Stimulated activated CD4-positive, alpha-beta T cell treated with anti-CD3 and anti-CD28 coated beads, Interleukin-2, amount 100 ng/mL, for 4 hours (primary cell): ENCODE measurements at places on chromosomes 2 and 18.

DNA sequence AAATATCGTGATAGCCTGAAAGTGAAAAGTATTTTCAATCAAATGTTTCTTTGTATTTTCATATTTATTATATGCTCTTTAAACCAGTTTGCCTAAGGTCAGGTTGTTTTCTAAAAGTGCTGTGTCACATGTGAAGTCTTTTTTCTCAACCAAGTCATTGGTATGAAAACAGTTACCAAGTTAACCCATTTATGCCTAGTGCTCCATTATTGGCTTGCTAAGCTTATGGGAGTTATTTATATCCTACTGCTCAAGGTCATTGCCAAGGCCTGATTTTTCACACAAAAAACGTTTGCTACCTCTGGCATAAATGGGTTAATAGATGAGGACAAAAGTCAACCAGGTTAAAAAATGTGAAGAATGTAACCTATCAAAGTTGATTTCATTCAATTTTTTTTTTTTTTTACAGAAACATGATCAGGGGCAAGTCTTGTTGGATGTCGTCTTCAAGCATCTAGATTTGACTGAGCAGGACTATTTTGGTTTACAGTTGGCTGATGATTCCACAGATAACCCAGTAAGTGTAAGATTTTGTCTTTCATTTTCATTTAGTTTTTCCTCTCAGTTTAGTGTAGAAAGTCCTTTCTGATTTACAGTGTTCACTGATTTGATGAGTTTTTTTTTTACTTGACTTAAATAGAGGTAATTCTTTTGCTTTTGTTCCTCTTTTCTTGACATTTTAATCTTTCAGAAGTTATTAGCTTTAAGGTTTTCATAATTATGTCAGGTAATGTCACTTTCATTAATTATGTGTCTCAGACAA is 102.6 kb downstream of the PTPN4 start:
- DNase-seq: no peak

DNA sequence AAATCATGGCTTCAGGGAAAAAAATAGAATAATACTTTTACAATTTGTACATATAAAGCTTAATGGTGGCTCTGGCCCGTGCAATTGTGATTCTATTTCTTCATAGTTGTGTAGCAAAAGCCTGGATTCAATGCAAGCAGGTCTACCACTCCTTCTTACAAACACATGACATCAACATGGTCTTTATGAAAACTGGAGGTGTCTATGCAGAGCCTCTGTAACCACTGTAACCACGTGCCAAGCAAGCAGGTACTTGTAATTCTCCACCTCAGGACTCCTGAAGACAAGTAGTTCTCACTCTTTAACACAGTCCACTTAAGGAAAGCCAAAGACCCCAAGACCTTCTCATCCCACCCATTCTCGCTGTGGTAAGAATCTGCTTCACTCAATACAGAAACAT is 62.6 kb downstream of the METTL4 start:
- DNase-seq: no peak

GRCh38 chr2:232903989-232904388 is 33.9 kb downstream of the SNORC start:
- DNase-seq: no peak

- no peak for DNase-seq
These were observed 269.3 kb upstream of the MYT1L start for GRCh38 chr2:2600366-2600765.

DNA sequence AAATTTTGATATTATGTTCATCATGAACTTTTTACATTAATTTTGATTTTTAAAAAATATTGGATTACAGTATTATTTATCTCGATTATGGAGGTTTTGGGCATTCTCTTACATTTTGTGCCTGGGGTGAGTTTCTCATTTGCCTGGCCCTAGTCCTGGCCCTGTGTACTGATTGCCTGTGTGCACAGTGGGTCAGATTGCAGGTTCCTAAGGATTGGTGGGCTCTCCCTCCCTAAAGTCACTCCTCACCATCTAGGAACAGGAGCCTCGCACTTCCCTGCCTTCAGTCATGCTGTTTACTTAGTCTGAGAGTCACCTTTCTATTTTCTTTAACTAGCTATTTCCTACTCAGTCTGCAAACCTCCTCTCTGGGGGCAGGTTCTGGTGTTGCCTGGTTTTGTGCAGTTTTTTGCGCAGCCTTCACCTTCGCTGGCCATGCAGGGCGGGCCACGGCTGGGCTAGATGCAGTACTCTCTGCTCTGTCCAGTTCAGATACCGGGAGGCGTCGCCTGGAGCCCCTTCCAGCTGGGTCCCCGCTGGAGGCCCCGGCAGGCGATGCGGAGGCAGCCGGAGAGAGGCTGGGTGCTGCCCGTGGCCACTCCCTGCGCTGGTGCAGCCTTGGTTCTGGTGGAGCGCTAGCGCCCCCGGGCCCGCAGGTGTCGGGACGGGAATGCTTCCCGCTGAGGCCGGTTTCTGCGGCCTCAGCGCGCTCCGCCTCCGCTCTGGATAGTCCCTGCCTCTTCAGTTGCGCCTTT is 23.3 kb upstream of the MC5R start:
- peak; percentile 22 for DNase-seq

DNA sequence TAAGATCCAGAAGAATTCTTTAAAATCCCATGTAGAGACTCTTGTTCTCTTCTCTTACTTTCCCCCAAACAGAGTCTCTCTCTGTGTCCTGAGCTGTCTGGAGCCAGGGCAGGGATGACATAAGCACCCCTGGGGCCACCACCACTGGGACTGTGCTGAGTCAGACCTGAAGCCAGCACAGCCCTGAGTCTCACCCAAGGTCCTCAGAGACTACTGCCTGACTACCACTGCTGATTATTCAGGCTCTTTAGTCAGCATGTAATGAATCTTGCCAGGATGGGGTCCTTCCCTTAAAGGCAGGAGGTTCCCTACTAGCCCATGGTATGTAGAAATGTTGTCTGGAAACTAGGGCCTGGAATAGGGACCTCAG is 34.9 kb upstream of the DYNC1I2 start:
- no peak for DNase-seq

- no peak for DNase-seq
These were observed 470.2 kb downstream of the TXNL1 start for GRCh38 chr18:56168049-56168781.

DNA sequence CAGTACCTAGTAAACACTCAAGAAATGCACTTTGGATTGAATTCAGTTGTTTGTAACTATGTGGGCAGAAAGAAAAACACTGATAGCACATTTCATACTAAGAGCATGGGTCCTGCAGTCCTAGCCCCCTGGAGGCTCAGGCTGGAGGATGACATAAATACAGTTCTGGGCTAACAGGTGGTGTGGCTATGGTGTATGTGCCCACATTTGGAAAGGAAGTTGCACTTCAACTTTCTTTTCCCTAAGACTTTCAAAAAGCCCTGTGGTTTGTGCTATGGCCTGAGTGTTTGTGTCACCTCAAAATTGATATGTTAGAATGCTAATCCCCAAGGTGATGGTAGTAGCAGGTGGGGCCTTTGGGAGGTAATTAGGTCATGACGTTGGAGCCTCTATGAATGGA is 218.2 kb downstream of the CDCA7 start:
- DNase-seq: no peak

GRCh38 chr2:223051693-223052289 is at the start of gene KCNE4:
TSS of gene KCNE4 (plus strand) at chr2:223052190. CDS start at chr2:223052831, 641 bp downstream.
- no peak for DNase-seq

DNA sequence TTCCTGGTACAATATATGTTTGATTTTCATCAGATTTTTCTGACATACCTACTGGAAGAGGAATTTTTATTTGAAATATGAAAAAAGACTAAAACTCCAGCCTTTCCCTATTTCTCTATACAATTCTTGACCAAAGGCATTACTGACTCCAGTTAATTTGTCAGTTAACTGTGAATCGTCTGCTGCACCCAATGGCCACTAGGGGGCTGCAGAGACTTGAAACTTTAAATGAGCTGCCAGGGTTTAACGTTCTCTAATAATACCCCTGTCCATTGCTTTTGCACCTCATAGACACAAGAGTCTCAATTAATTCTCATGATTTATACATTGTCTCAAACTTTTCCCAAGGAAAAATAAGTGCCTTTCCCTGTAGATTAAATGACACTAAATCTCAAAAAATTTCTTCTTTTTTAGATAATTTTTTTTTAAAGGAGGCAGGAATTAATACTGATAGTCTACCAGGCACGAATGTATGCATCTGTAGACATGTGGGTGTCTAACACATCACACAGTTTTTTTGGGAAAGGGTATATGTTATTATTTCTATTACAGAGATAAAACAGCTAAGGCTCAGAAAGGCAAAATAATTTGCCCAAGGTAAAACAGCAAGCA is 1.8 kb upstream of the ALK start:
- DNase-seq: peak; percentile 28

DNA sequence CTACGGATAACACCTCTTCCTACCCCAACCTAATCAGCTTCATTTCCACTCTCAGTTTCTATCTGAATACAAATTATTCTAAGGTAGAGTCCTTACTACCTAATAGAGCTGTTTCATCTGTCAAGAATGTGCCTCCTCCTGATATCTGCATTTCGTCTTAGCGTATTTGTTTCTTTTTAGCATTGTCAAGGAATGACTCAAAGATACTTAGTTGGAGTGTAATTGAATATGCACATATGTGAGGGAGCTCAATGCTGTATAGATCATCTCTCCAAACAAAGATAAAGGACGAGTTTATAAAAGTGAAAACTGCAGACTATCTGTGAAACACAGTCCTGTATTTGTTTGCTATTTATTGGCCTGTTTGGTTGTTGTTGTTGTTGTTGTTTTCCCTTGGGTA is 2059.4 kb upstream of the CELF4 start:
- DNase-seq: no peak

DNA sequence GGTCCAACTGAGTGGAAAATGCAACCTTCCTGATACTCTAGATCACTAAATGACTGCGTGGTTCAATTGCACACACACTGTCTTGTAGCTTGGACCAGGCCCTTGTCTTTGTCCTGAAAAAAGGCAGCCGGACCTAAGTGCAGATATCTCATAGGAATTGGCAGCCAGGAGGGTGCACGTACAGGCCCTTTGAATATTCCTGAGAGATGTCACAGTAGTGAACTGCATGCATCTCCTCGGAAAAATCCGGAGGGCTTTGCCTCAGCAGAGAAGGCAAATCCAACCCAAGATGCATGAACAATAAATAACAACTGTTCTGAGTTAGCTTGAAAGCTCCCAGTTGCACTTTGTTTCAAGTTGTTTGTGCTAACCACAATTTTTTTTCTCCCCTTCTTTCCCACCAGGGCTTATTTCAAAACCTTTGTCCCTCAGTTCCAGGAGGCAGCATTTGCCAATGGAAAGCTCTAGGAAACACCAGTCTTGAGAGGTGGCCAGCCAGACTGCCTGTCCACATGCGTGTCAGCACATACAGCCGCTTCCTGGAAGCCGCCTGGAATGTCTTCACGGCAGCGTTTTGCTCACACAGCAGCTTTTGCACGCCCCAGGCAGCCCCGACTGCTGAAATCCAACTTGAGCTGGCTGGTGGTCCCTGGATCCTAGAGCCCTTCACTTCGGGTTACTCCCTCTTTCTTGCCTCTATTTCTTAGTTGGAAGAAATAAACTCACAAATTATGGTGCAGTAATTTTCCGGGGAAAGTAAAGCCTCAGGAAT is 54.4 kb upstream of the FOSL2 start:
- no peak for DNase-seq

DNA sequence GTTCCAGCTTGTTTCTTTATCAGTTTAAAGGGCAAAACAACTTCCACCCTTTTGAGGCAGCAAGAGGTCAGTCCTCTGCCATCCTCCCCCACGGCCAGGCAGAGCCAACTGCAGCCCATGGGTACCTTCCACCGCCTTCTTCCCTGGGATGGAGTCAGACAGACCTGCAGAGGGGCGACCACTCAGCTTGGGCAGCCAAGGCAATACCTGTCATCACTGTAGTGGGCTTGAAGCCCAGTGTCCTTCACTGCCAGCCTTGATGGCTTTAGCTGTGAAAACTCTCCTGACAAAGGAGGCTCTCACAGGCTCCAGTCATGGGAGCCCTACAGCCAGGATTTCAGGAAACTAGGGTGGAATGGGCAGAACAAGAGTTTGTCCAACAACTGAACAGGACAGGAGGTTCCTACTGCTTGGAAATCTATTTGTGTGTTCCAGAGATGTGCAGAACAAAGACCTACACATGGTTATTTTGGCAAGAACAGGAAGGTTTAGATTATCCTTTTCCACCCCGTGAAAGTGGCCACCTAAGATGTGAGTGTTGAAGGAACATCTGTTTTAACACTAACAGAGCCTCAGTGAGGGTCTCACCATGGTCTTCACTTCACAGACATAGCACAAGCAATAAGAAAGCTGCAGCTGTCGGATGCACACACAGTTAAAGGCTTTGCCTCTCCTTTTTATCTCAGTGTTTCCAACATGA is 93.9 kb upstream of the RMDN2 start:
- DNase-seq: no peak

- DNase-seq: no peak
These were observed 132.8 kb downstream of the MEIS1 start for GRCh38 chr2:66567729-66568128.

DNA sequence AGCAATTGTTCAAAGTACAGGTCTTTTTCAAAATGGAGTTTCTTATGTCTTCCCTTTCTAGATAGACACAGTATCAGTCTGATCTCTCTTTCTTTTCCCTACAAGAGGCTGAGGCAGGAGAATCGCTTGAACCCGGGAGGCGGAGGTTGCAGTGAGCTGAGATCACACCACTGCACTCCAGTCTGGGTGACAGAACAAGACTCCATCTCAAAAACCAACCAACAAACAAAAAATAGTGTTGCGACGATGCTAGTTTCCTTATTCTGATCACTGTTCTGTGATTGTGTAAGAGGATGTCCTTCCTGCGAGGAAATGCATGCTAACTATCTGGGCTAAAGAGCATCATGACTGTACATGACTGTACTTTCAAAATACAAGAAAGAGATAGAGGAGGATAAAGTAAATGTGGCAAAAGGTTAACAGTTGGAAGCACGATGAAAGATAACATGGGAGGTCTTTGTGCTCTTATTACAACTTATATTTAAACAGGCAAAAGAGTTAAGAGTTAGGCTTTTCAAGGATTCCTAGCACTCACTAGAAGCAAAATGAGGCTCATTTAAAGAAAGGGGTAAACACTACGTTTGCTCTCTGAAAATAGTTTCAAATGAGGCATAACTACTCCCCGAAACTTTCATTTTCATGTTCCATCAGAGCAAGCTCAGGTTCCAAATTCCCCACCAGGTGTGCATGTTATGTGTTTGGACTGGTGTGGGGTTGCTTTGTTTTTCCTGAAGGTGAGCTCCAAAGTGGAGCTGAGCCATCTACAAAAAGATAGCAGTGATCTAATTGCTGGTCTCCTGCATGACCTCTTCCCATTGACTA is 23.8 kb downstream of the SOWAHC start:
- DNase-seq: no peak

DNA sequence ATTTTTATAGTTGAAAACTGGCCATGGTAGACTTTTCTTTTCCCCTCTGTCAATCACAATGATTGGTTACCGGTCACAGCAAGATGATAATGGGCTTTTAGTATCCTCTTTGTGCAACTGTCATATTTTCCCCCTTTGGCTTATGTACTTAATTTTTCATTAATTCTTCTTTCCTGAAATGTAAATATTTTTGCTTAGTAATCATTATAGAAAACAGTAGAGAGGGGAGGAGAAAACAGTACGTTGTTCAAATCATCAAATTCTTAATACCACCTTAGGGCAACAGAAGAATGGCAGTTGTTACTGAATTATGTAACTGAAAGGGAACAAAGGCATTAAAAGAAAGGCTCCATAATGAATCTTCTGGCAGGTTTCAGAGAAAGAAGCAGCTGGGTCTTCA is 699.0 kb downstream of the METTL4 start:
- no peak for DNase-seq

- no peak for DNase-seq
These were observed 112.1 kb upstream of the HAAO start for GRCh38 chr2:42904576-42904876.
